ENCODE measurements at places on chromosomes 3 and 15. TPM values are rescaled to one million over a fixed set of nuclear protein-coding genes. Genes with fewer than 3 reads are reported as not detected.

NR1I2 gene
- not detected for total RNA-seq

DNA sequence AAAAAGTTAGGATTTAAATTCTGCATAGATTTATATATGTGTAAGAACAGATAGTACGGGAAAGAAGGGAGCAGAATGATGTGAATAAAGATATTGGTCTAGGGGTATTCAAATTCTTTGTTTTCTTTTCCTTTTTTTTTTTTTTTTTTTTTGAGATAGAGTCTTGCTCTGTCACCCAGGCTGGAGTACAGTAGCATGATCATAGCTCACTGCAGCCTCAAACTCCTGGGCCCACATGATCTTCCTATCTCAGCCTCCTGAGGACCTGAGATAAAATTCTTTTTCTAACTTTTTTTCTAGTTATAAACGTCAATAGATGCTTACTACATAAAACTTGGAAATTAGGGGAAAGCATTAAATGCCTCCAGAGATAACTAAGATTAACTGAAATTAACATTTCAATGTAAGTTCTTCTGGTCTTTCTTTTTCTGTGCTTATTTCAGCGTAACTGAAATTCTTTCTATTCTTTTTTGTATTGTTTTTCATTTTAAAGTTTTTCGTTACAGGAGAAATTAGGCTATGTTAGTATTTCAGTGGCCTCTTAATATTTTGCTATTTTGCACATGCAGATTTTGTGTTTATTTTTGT is 29.2 kb downstream of the UBE2Q2 start:
- DNase-seq = no peak

- no peak for DNase-seq
These were observed 3.1 kb downstream of the PARP3 start for GRCh38 chr3:51945031-51945840.

GRCh38 chr3:116291141-116291540 is 154.1 kb downstream of the LSAMP start:
- DNase-seq = no peak

All from dermis microvascular lymphatic vessel endothelial cell (primary cell).